ENCODE measurements at places on chromosomes 6 and 20. TPM values are rescaled to one million over a fixed set of nuclear protein-coding genes. Genes with fewer than 3 reads are reported as not detected.

DNA sequence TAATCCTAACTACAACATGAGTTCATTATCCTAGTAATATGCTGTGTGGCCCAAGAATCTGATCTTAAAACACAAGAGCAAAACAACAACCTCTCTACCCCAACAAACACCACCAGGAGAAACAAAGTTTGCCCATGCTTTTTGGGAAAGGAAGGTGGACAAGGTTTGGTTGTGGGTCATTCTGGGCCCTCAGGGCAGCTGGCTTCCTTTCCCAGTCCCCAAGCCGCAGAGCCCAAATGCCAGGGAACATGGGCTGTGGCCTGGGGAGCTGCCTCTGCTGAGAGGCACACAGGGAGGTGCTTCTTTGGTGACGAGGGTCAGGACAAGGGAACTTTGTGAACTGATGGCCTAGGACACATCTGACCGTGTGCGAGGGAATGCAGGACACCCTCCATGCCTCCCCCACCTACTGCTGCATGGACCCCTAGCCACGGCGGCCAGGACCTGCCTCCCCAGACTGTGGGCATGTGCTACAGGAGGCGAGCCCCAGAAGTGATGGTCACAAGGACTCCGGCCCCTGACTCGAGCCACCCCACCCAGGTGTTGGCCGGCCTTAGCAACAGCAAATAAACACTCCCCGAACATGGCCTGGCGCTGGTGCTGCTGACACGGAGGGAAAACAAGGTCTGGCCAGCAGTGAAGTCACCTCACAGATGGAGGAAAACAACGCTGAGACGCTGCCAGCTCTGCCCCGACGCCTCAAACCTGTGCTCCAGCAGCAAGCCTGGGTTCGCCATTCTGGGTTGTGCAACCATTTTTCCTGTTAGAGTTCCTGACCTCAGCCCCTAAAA lies 55.6 kb downstream of the RRBP1 start:
- DNase-seq, result no peak

DNA sequence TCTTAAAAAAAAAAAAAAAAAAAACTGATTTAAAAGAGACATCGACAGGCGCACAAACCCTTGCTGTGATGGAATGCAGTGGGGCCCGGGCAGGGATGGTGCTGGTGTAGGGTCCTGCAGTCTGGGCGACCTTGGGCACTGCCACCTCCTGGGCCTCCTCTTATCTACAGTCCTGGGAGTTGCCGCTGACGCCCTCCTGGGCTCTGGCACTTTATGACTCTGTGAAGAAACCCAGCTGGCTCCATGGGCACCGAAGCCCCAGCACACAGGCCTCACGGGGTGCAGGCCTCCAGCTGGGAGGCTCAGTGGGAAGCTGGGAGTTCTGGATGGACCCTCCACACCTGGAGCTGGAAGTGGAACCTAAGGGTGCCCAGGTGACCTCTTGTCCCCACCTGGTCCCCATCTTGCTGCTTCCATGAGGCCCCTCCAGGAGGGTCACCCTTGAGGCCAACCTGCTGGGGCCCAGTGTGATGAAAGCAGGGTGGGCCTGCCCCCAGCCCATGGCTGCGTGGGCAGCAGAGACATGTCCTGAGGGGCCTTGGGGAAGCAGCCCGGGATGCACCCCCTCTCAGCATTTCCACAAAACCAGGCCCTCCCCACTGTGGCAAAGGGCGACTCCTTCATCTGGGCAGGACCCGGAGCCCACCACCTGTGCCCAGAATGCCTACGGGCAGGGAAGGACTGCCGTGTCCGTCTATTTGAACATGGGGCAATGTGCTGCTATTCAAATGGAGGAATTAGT lies 104.9 kb downstream of the ASXL1 start:
- no peak for DNase-seq

DNA sequence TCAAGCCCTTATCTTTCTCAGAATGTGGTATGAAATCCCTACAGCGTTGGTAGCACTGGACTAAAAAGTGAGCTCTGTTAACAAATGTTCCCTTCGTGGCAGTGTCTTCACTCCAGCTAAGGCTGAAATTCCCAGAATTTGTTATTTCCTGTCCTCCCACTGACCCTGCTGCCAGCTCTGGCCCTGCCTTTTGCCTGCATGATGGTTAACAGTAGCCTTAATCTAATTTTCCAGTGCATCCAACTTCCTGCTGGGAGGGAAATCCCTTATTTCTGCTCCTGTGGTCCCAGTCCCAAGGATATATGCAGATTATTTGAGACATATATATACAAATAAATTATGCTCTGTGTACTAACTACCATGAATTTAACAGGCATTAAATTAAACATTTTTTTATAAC lies 157.2 kb upstream of the CARMIL1 start:
- no peak for DNase-seq

- DNase-seq, result no peak
These were observed 80.9 kb downstream of the RNGTT start for GRCh38 chr6:88882536-88882935.

DNA sequence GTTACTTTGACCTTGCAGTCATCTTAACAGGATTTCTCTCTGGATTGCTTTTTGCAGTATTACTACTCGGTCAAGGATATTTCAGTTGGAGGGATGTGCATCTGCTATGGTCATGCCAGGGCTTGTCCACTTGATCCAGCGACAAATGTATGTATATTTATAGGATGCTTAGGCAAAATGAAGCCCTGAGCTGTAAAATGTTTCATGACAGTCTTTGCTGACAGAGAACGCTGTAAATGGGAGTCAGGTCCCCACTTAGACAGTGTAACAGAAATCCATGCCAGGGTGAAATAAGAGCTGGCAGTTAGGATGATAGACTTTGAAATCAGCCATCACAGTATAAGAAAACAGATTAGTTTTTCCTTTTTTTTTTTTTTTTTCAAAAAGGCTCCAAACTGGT lies 264.0 kb downstream of the LAMA2 start:
- DNase-seq, result no peak

- peak; percentile 59 for DNase-seq
These were observed 15.4 kb upstream of the STMND1 start for GRCh38 chr6:17086469-17086868.

GRCh38 chr20:57133926-57134650 lies 132.4 kb downstream of the BMP7 start:
- DNase-seq, result no peak

DNA sequence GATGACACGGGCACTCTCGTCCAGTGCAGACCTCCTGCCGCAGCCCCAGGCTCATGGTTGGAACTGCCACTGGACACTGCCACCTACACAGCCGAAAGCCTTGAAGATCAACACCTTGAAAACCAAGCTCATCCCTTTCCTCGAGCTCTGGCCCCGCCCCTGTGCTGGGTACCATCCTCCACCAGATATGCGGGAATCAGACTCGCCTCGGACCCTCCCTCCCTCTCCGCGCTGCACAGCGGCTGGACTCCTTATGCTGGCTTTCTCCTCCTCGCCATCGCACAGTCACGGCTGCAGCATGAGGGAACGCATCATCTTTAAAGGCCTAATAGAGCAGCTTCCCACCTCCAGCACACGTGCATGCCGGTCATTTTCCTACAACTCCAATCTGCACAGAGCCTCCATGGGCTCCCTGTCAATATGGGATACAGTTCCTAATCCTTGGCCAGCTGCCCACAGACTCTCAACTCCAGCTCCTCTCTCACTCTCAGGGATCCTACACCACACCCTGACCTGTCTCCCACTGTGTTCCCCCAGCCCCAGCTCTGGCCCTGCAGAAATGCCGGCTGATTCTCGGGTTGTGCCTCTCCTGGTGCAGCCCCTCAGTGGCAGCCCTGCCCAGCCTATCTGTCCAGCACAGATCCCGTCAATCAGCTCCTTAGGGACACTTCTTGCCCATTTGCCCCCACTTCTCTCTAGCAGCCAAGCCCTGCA lies 23.2 kb downstream of the TXNDC5 start:
- DNase-seq, result no peak

C6orf15 gene
- not detected for total RNA-seq

POPDC3 gene
- total RNA-seq, result not detected
